ENCODE measurements at places on chromosomes 13 and 19.
A peak's percentile ranks its signal among the peaks of the same experiment; 100 is the strongest.

- DNase-seq: no peak
Observed at GRCh38 chr13:102012299-102013293, 389.3 kb downstream of the FGF14 start.

DNA sequence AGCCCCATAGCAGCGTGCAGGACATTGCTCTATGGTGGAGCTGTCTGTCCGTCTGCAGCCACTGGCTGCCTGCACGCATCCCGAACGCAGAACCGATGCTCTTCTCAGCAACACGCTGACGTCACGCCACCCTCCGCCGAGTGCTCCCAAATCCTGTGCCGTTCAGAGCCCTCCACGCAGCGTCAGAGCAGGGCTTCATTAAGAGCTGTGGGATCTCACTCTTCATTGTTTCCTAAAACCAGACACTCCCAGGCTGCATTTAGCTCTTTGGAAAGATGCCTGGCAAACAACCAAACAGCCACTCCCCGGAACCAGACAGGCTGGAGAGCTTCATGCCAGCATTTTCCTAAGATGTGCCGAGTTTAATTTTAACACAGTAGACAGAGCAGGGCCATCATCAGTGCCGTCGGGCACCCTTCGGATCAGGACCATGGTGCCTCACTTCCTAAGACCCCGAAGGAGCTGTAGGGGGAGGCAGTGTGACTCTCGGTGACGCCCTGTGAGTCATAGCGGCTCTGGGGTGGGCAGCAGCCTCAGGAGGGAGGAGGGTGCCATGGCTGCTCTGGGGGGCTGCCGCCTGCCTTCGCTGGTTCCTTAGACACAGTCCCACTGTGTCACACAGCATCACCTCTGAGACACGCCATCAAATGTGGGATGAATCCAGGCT, 131.5 kb upstream of the MCF2L start:
- DNase-seq: no peak

- peak; percentile 32 for DNase-seq
Observed at GRCh38 chr13:77779552-77780272, 82.2 kb downstream of the SLAIN1 start.

- peak; percentile 65 for DNase-seq
Observed at GRCh38 chr19:38862321-38863059, 12.7 kb upstream of the HNRNPL start.

GRCh38 chr13:80462037-80462436, 121.1 kb upstream of the SPRY2 start:
- no peak for DNase-seq

GRCh38 chr13:110218581-110219201, 88.3 kb downstream of the COL4A1 start:
- no peak for DNase-seq

GRCh38 chr13:59601993-59602392, 561.7 kb downstream of the DIAPH3 start:
- DNase-seq: no peak

DNA sequence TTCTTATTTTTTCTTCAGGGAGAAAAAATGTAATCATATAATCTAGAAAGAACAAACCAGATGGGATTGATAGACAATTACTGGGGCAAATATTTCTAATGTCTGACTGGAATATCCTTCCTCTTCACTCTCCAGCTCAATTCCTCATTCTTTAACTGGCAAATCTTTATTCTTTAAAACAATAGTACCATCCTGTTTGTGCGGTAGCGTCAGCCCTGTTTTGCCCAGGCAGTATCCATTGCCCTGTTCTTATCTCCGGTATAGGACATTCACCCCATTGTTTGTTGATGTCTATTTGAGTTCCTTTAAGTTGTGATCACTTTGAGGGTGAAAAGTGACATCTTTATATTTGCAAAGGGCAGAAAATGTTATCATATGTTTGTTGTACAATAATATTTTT, 185.4 kb downstream of the POSTN start:
- DNase-seq: no peak

DNA sequence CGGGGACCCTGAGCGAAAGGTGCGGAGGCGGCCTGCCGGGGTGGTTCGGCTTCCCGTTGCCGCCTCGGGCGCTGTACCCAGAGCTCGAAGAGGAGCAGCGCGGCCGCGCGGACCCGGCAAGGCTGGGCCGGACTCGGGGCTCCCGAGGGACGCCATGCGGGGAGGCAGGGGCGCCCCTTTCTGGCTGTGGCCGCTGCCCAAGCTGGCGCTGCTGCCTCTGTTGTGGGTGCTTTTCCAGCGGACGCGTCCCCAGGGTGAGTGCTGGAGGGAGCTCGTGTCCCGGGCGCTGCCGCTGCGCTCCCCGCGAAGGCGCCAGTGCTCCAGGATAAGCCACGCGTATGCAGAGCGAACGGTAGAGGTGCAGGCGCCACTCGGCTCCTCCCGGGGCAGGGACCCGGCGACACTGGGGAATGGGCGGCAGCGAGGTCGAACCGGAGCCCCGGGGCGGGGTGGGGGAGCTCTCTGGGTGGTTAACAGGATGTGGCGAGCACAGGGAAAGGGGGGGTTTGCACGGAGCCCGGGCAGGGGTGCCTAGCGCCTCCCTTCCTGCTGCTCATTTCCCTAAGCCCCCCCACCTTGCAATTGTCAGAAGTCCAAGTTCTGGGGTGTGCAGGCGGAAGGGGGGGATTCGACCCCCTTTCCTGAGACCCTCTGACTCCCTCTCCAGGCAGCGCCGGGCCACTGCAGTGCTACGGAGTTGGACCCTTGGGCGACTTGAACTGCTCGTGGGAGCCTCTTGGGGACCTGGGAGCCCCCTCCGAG, at the start of gene IL27RA:
Gene IL27RA (plus strand): TSS at position 44 of the 762 bp plus-strand sequence. CDS start 111 bp downstream, at position 155.
- no peak for DNase-seq

- no peak for DNase-seq
Observed at GRCh38 chr19:9727644-9728043, 40.9 kb downstream of the ZNF846 start.

GRCh38 chr13:113359571-113359970, 4.4 kb downstream of the GRTP1 start:
- no peak for DNase-seq
